DND-41 (cell line): ENCODE measurements at places on chromosomes 7 and 10.

- no peaks in the 10 kb centered on the region for H3K4me1 ChIP-seq
- no peak overlapping the region for H3K27ac ChIP-seq
- H3K4me3 ChIP-seq = no peak overlapping the region
- H3K27me3 ChIP-seq = no peaks in the 10 kb centered on the region
- H3K36me3 ChIP-seq = no peaks in the 10 kb centered on the region
Measured at GRCh38 chr10:17081431-17081830, 48.2 kb downstream of the CUBN start.

DNA sequence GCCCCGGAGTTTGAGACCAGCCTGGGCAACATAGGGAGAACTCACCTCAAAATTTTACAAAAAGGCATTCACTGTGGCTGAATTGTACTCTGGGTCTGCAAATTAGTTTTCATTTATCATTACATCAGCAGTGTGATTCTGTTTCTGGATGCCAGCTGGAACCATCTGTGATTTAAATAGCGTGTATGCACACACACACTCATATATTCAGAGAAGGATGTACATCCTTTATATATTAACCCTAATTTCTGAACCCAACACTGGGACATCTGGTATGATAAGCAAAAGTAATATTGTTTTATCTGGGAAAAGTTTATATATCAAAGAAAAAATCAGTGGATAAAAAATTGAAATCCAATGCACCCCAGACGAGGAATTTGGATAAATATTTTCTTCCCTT lies 33.8 kb upstream of the LYZL1 start:
- peaks cover 14% of the 10 kb centered on the region for H3K27me3 ChIP-seq
- H3K27ac ChIP-seq = no peak overlapping the region
- H3K4me1 ChIP-seq = no peaks in the 10 kb centered on the region
- no peak overlapping the region for H3K4me3 ChIP-seq
- DNase-seq = no peak
- H3K36me3 ChIP-seq = no peaks in the 10 kb centered on the region

DNA sequence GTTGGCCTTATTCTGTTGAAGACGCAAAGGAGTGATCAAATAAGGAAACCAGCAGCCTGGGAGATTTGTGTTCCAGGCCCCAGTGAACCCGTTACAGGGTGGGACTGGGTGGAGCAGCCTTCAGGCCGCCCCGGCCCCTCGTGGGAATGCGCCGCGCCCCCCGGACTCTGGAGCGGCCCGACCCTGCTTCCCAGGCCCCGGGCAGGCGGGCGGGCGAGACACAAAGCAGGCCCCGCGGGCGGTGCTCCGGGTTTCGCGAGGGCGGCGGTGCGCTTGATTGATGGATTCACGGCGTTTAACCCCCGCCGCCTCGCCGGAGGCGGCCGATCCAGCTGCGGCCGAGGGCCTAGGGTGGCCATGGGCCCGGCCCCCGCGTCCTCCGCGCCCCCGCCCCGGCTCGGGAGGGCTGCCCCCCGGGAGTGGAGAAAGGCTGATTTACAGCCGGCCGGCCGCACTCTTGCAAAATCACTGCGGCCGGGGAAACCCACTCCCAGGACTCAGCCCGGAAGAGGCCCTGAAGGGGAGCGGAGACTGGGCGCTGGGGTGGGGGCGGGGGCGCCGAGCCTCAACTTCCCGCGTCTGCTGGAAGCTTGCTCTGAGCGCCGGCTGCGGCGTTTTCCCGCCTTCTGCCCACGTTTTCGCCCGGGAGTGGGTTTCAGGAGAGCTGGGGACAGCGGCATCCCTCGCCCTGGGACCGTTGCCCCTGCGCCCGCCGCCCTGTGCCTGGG lies 299.6 kb upstream of the NFE2L3 start:
- no peak for DNase-seq
- H3K36me3 ChIP-seq = no peaks in the 10 kb centered on the region
- no peak overlapping the region for H3K27ac ChIP-seq
- no peak overlapping the region for H3K4me3 ChIP-seq

- DNase-seq = no peak
- no peak overlapping the region for H3K27ac ChIP-seq
- H3K4me3 ChIP-seq = no peak overlapping the region
- no peaks in the 10 kb centered on the region for H3K4me1 ChIP-seq
Measured at GRCh38 chr7:80844916-80845315, 73.9 kb downstream of the SEMA3C start.

DNA sequence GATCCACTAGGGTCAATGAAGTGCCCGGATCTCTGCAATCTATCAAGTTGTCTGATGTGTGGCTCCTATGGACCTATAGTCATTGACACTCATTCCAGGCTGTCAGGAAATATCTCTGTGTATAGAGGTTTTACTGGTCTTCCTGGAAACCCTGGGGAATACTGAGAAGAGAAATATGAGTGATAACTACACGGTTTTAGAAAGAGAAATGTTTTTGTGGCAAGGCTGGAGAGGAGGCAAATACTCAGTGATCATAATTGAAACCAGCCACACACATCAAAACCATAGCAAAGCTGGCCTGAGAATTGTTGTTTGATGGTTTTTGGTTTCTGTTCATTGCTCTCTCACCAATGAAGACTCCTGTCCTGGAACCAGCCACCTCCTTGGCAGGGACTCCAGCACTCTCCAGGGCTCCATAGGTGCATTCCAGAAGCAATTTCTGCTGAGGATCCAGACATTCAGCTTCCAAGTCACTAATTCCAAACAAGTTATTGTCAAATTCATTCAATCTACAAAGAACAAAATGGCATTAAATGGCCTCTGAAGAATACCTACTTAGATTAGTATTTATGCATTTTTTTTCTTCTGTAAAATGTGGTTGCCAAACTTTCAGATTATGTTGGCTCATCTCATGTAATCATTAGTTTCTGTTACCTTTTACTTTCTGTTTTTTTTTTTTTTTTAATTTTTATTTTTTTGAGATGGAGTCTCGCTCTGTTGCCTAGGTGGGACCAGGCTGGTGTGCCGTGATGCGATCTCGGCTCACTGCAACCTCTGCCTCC lies 108.6 kb upstream of the ABI1 start:
- H3K27ac ChIP-seq = no peak overlapping the region
- no peaks in the 10 kb centered on the region for H3K4me1 ChIP-seq
- H3K4me3 ChIP-seq = no peak overlapping the region
- no peaks in the 10 kb centered on the region for H3K27me3 ChIP-seq
- H3K36me3 ChIP-seq = no peaks in the 10 kb centered on the region
- DNase-seq = no peak

- no peak overlapping the region for H3K27ac ChIP-seq
- H3K27me3 ChIP-seq = no peaks in the 10 kb centered on the region
- H3K36me3 ChIP-seq = no peaks in the 10 kb centered on the region
- no peaks in the 10 kb centered on the region for H3K4me1 ChIP-seq
- DNase-seq = no peak
Measured at GRCh38 chr7:94697035-94697974, 41.4 kb upstream of the SGCE start.

- H3K4me1 ChIP-seq = no peaks in the 10 kb centered on the region
- H3K27me3 ChIP-seq = no peaks in the 10 kb centered on the region
- H3K4me3 ChIP-seq = no peak within 1 kb of the TSS
- H3K36me3 ChIP-seq = no peaks in the 10 kb centered on the region
- no peak for DNase-seq
Measured at GRCh38 chr7:117322741-117323304, at the start of gene WNT2. TSS of gene WNT2 (minus strand) at chr7:117323058. CDS start at chr7:117322989, 69 bp downstream.

- H3K27ac ChIP-seq = no peak overlapping the region
- no peak for DNase-seq
- no peaks in the 10 kb centered on the region for H3K36me3 ChIP-seq
- no peaks in the 10 kb centered on the region for H3K27me3 ChIP-seq
- no peaks in the 10 kb centered on the region for H3K4me1 ChIP-seq
Measured at GRCh38 chr7:80505900-80506500, 5.9 kb downstream of the GNAT3 start.

DNA sequence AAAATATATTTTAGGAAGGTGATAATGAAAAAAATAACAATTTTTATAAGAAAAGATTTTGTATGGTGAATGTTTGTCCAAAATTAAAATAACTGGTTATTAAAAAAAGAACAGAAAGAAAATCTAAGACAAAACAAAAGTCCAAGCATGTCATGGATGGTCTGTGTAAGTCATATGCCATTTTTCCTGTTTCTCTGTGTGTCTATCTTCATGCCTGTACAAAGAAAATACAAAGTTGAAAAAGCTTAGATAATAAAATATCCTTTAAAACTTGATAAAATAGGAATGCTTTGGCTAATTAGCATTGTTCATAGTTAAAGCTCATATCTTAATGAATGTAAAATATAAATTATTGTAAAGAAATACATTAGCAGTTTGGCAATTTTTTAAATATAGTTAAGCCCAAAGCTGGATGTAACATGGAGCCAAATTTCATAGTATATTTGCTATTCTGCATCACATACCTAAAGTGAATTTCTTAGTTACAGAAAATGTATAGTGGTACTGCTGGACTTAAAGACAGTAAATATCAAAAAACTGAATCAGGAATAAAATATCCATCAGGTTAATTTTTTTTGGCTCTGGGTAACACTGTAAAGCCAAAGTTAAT lies 661.1 kb downstream of the PCDH15 start:
- no peaks in the 10 kb centered on the region for H3K36me3 ChIP-seq
- DNase-seq = no peak
- H3K27ac ChIP-seq = no peak overlapping the region
- no peak overlapping the region for H3K4me3 ChIP-seq
- H3K4me1 ChIP-seq = no peaks in the 10 kb centered on the region

DNA sequence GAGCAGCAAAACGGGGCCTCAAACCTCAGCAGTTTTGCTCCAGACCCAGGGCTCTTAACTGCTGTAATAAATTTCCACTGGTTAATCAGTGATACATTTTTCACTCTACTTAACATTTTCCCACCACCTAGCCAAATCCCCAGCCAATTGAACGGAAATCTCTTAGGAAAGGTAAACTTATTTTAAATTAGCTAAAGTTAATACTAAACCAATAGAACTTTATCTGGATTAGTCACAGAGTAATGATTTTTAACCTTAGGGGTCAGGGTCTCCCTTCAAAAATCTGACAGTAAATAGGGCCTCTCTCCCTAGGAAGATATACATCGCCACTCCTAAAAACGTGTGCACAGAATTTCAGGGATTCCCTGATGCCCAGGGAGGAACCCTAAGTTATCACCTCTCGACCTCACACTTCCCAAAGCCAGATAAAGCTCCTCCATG lies 87.4 kb upstream of the KMT2E start:
- no peak for DNase-seq
- H3K36me3 ChIP-seq = no peaks in the 10 kb centered on the region
- peaks cover 6% of the 10 kb centered on the region for H3K27me3 ChIP-seq
- no peak overlapping the region for H3K4me3 ChIP-seq

GRCh38 chr7:104653825-104654401 lies 325.5 kb downstream of the LHFPL3 start:
- peaks cover 6% of the 10 kb centered on the region for H3K27me3 ChIP-seq
- no peaks in the 10 kb centered on the region for H3K36me3 ChIP-seq
- H3K4me3 ChIP-seq = no peak overlapping the region
- no peaks in the 10 kb centered on the region for H3K4me1 ChIP-seq
- H3K27ac ChIP-seq = no peak overlapping the region
